ENCODE measurements at places on chromosomes 1 and 21. TPM values are rescaled to one million over a fixed set of nuclear protein-coding genes. Genes with fewer than 3 reads are reported as not detected.

Gene CAPN8
- not detected for total RNA-seq

Gene SPRR1B
- not detected for total RNA-seq

Gene TENT5C
- total RNA-seq, result 13.8 TPM

Gene SPATA21
- not detected for total RNA-seq

All from activated CD4-positive, alpha-beta memory T cell treated with anti-CD3 and anti-CD28 coated beads for 36 hours (primary cell).